CD4-positive, alpha-beta T cell (primary cell): ENCODE measurements at places on chromosomes 6 and 20.

DNA sequence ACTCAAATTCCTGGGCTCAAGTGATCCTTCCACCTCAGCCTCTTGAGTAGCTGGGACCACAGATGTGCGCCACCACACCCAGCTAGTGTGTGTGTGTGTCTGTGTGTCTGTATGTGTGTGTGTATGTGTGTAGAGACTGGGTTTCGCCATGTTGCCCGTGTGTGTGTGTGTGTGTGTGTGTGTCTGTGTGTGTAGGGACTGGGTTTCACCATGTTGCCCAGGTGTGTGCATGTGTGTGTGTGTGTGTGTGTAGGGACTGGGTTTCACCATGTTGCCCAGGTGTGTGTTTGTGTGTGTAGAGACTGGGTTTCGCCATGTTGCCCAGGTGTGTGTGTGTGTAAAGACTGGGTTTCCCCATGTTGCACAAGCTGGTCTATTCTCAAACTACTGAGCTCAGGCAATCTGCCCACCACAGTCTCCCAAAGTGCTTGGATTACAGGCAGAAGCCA, 28.3 kb downstream of the CDK5RAP1 start:
- no peak for DNase-seq

DNA sequence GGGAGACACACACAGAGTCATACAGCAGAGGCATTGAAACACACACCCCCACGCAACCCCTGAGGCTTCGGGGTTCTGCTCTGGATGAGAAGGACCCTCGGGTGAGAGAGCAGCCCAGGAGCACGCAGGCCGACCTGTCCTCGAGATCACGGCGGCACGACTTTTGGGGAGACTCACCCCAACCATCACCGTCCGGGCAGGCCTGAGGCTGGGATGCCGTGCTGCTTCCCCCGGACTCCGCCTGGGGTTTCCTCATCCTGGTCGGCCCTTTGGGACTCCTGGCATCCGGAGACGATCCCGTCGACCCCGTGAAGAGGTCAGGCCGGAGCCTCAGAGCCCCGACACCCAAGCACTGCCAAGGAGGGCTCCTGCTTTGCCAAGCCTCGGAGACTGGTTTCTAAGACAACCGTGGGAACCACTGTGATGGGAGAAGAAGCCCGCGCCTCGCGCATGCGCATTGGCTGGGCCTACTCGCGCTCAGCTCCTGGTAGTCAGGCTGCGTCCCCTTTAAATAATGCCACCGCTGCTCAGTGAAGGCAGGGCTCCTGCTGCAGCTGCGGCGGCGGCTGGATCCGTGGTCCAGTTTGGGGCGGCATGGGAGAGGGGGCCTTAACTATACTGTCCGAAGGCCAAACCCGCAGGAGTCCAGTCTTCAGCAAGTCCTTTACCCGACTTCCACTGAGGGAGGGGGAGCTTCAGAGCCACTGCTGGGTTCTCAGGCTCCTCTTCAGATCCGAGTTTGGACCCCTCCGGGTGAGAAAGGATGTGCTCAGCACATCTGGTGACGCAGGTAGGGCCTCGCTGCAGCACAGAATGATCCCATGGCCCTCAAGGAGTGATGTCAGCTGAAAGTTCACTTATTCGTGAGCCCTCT, 171.4 kb upstream of the ZNF337 start:
- peak; percentile 73 for DNase-seq

DNA sequence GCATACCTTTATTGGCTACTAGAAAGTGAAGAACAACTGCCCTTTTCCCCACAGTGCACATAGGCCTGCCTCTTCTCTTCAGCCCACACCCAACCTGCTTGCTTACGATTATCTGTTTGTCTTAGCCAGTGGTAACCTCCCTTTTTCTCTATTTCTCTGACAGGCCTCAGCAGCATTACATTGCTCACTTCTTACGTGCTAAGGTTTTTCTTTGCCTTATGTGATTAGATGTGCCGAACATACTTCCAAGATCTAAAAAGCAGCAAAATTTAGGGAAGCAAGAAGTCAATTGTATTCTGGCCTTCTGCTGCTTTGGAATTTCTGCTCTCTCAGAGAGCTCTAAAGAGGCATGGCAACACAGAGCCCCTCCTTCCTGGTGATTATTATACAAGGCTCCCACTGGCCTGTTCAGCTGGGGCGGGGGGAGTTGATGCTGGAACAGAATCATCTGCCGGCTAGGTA, 7.0 kb downstream of the B4GALT5 start:
- DNase-seq = no peak

DNA sequence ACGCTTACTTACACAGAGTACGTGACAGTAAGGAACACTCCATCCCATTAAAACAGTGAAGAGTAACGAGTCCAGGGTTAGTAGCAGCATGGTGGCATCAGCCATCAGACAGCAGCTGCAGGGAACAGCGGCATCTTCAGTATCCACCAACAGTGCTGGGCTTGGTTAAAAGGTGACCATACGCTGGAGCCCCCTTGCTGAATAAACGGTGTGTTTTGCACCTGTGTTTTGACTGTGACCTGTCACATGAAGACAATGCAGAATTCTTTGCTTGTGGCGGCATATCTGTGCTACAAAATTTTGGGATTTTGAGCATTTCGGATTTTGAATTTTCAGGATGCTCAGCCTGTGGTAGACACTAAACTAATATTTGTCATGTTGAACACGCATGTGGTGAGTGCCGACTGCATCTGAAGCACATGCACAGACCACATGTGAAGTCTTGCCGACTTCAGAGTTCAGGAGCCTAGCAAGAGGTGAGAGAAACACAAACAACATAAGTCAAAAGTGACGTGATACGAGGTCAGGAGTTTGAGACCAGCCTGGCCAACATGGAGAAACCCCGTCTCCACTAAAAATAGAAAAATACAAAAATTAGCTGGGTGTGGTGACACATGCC, 69.3 kb upstream of the FRMD1 start:
- DNase-seq = no peak

DNA sequence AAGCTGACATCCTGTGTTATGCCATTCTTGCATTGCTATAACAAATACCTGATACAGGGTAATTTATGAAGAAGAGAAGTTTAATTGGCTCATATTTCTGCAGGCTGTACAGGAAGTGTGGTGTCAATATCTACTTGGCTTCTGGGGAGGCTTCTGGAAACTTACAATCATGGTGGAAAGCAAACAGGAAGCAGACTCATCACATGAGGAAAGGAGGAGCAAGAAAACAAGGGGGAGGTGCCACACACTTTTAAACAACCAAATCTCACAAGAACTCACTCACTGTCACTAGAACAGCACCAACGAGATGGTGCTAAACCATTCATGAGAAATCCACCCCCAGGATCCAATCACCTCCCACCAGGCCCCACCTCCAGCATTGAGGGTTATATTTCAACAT, 143.1 kb upstream of the GGTLC1 start:
- no peak for DNase-seq

- DNase-seq = no peak
Observed at GRCh38 chr6:22020299-22021003, 276.4 kb downstream of the PRL start.

- no peak for DNase-seq
Observed at GRCh38 chr6:64376394-64376793, 740.8 kb downstream of the PHF3 start.
